Left ventricle myocardium superior (tissue), 1 donor: ENCODE measurements at places on chromosomes 3 and 15. TPM values are rescaled to one million over a fixed set of nuclear protein-coding genes. Genes with fewer than 3 reads are reported as not detected.

CALML4 gene
- 0.99 TPM for total RNA-seq

TMEM108 gene
- 0.52 TPM for total RNA-seq

REC114 gene
- 0.84 TPM for total RNA-seq

CPLX3 gene
- total RNA-seq: 4.1 TPM

PLSCR5 gene
- total RNA-seq: not detected

ADAMTS9 gene
- total RNA-seq: 15.1 TPM

RTP3 gene
- total RNA-seq: not detected

DZIP1L gene
- 5.7 TPM for total RNA-seq

KIF23 gene
- total RNA-seq: 0.45 TPM

CNTN3 gene
- total RNA-seq: 5.2 TPM

DIS3L gene
- total RNA-seq: 44.6 TPM

CNTN4 gene
- 3.2 TPM for total RNA-seq

C3orf22 gene
- total RNA-seq: not detected

LTK gene
- total RNA-seq: 1.5 TPM

CYP11A1 gene
- 0.55 TPM for total RNA-seq

CRTAP gene
- total RNA-seq: 94.6 TPM

PLIN1 gene
- 4.7 TPM for total RNA-seq

ITPKA gene
- total RNA-seq: 6.0 TPM

TMEM212 gene
- not detected for total RNA-seq

ZCWPW2 gene
- 3.1 TPM for total RNA-seq

SLC51A gene
- total RNA-seq: not detected

DHX30 gene
- total RNA-seq: 49.0 TPM

CLDN16 gene
- not detected for total RNA-seq

DLEC1 gene
- 1.1 TPM for total RNA-seq

GOLGA6D gene
- total RNA-seq: not detected

FETUB gene
- total RNA-seq: not detected

SERINC4 gene
- total RNA-seq: not detected

LZTFL1 gene
- 10.1 TPM for total RNA-seq

ARHGAP31 gene
- 41.7 TPM for total RNA-seq

CHL1 gene
- total RNA-seq: 19.0 TPM

MYD88 gene
- 7.5 TPM for total RNA-seq

PLCD1 gene
- total RNA-seq: 6.9 TPM
